ENCODE measurements at places on chromosomes 16 and 17.

GRCh38 chr17:50028736-50029120 lies 27.2 kb upstream of the ITGA3 start:
- DNase-seq = no peak

GRCh38 chr17:64498308-64499203 lies 1.7 kb upstream of the POLG2 start:
- no peak for DNase-seq

GRCh38 chr17:74478420-74479100 lies 12.1 kb downstream of the CD300A start:
- no peak for DNase-seq

DNA sequence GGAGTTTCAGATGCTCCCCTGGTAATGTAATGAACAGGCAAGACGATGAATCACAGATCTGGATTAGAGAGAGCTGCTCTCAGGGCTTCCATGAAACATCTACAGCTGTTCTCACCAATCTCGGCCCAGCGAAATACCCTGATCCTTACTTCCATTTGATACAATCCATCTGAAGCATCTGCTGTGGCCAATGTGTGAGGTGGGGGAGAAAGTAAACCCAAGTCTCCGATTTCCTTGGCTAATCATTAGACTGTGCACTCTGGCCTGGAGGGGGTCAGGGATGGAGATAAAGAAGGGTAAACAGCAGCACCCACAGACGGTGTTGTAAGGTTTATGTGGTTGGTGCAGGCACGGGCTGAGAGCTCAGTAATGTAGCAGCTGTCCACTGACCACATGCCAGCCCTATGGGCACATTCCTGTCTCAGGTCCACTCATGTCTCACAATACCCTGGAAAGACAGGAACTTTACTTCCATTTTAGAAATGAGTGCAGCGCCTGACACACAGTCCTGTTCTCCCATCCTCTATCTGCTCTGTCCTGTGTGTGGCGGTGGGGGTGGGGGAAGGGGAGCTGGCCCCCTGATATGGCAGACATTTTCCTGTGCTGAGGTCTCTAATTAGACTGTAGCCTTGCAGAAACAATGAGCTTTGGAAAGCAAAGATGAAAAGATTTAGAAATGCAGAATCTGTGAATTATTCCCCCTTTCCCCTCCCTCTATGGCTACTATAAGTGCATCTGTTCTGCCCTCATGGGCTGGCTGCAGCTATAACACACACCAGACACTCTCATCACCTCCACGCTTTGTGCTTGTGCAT lies 48.3 kb upstream of the ERN1 start:
- DNase-seq = no peak

DNA sequence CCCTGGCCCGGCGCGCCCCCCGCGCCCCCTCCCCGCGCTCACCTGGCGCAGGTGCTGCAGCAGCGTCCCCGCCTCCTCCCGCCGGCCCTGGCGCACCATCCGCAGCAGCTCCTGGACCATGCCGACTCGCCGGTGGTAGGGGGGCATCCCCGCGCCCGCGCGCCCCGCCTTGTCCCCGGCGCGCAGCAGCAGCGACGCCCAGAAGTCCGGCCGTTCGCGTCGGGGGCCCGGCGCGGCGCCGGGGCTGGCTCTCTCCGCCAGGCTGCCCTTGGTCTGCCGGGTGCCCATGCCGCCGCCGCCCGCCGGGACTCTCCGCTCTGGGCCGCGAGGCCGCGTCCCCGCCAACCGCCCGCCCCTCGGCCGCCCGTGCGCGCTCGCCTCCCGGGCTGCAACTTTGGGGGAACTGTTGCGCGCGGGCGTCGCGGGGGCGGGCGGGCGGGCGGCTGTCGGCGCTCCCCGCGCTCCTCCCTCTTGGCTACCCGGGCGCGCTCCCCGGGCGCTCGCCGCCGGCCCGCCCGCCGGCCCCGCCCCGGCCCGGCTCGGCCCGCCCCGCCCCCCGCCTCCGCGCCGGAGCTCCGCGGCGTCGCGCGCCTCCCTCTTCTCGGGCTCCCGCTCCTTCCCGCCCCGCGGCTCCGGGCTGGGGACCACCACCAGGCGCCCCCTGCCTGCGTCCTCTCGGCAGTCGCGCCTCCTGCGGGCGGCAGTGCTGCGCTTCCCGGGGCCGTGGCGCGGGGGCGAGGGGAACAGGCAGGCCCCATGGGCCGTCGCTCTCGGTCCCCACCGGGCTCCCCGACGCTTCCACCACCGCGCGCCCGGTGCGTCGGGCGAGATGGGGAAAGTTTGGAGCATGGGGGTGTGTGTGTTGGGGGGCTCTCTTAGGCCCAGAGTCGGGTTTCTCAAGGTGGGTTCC lies at the start of gene LRRC75A:
Gene LRRC75A (minus strand): TSS at position 491 of the 910 bp plus-strand sequence. CDS start 203 bp downstream, at position 288.
- DNase-seq = no peak

- no peak for DNase-seq
Measured at GRCh38 chr17:3966720-3967363, 2.6 kb upstream of the ATP2A3 start.

- no peak for DNase-seq
Measured at GRCh38 chr17:50501054-50501453, 7.2 kb upstream of the MYCBPAP start.

- DNase-seq = peak; percentile 1
Measured at GRCh38 chr16:2532494-2533141, 1.4 kb upstream of the CEMP1 start.

DNA sequence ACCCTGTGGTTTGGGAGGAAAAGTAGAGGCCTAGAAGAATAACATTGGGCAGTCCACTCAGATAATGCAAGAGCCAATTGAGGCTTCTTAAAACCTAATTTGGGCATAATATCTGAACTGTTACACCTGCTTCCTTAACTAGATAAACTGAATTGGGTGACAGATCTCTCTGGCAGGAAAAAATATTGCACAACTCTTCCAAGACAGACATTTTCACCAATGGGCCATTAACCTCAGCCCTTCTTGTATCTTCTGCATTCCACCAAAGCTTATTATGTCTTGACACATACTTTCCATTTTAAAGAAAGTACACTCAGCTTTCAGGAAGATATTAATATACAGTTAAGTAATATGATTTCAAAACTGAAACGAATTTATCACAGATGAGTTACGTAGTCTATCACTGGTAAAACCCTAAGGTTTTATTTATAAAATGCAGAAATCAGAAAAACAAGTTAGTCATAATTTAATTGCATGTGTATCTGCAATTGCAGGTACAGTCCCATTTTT lies 79.9 kb upstream of the MON1B start:
- DNase-seq = no peak

DNA sequence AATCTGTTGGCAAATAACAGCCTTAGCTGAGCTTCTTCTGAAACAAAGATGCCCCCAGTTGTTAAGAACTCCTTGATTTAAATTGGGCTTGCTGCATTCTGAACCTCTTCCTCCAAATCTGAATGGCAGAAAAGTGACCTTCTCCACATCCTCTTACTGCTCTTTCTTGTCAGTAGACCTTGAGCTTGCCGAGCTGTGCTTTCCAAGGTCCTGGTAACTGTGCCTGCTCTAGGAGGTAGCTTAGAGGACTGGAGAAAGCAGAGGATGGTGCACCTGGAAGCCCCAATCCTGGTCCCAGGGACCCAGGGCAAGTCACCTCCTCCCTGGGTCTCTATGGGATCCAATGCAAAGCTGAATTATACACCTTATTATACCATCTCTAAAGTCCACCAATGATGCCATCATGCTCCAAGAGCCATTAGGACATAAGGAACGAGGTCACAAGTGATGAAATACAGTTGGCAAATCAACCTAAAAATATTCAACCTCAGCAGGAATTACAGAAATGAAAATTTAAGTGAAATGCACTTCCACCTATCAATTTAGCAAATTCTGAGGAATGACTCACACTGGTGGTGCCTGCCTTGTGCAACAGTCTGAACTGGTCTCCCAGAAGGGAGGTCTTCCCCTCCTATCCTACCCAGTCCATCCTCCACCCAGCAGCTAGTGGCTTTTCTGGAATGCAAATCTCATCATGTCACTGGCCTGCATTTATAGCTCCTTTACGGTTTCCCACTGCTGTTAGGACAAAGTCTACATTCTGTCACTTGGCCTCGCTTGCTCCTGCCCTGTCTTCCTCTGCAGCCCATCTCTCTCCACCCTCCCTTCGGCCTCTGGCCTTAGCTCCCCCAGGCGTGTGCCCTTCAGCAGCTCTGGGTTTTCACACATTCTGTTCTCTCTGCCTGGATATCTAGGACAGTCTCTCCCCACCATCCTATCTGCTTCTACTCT lies 36.6 kb downstream of the TOM1L2 start:
- no peak for DNase-seq

DNA sequence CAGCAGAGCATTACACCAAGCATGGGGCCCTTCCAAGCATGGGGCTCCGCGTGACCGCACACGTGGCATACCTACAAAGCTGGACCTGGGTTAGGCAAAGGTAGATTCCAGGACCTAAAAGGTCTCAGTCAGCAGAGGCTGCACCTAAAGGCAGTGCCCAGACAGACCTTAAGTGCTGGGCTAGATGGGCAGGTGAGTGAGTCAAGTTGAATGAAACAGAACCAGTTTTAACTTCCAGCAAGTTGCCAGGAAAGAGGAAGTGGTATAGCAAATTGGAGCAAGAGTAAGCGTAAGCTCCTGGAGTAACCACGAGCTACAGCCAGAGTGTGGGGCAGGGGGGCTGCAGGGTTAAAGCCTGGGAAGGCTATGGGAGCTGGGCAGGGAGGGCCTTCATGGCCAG lies 49.5 kb downstream of the SRCIN1 start:
- no peak for DNase-seq

DNA sequence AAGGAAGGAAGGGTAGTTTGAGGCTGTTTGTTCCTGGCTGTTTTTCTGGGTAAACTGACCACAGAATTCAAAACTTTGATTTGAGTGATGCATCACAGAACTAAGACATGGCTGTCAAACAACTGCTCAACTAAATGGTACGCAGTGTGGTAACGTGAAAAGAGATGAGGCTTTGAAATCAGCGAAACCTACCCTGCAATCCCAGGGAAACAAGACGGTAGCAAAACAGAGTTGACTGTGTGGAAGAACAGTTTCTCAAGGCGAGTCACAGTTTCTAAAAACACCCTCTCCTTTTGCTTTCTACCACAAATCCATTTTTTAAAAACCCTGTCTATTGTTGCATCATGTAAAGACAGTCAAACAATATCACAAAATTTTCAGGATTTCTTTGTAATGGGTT lies 156.0 kb upstream of the MAF start:
- no peak for DNase-seq
